ENCODE measurements at places on chromosomes 7 and 10. TPM values are rescaled to one million over a fixed set of nuclear protein-coding genes. Genes with fewer than 3 reads are reported as not detected.

DNA sequence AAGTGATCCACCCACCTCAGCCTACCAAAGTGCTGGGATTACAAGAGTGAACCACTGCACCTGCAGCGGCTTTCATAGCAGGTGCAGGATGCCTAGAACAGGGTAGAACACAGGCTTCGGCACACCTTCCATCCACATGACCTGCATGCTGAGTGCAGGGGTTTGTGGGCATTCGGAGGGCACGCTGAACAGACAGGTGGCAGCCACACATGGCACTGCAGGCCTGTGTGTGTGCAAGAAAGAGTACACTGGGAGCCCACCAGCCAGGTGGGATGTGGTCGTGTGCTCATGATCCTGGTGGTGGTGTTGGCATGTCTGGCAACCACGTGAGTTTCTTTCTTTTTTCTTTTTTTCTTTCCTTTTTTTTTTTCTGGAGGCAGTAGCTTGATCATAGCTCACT is 38.4 kb downstream of the GRID2IP start:
- peaks cover 3% of the 10 kb centered on the region for H3K36me3 ChIP-seq
- H3K4me1 ChIP-seq, result peaks cover 7% of the 10 kb centered on the region
- no peak overlapping the region for H3K27ac ChIP-seq
- H3K27me3 ChIP-seq, result no peaks in the 10 kb centered on the region
- no peak overlapping the region for H3K4me3 ChIP-seq
- DNase-seq, result no peak

DNA sequence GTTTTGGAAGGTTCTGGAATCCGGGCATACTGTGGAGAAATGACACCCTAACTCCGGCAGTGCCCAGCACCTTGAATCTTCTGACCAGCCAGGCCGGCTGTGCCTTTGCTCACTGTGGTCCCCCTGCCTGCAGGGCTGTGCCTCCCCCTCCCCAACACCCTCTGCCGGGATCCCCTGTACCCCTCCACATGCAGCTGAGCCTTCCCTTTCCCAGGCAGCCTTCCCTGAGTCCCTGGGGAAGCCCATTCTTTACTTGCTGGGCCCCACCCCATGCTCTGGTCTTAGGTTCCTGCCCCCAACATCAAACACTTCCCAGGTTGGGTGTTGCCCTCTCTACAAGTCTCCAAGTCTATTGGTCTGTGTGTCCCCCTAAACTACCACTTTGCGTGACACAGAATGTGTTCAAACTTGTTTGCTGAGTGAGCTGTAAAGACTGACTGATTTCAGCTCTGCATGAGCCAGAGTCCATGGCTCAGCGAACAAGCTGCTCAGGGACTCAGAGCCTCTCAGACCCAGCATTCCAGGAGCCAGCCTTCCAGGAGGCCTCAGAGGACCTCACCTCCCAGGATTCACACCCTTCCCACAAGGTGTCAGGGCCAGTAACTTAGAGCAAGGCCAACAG is 31.6 kb downstream of the CALML5 start:
- no peak overlapping the region for H3K4me3 ChIP-seq
- no peak for DNase-seq
- H3K4me1 ChIP-seq, result no peaks in the 10 kb centered on the region
- no peaks in the 10 kb centered on the region for H3K36me3 ChIP-seq
- H3K27me3 ChIP-seq, result no peaks in the 10 kb centered on the region

- H3K27me3 ChIP-seq, result no peaks in the 10 kb centered on the region
- no peak overlapping the region for H3K27ac ChIP-seq
- H3K4me1 ChIP-seq, result no peaks in the 10 kb centered on the region
- no peak for DNase-seq
Measured at GRCh38 chr10:33680036-33680435, 345.6 kb upstream of the NRP1 start.

GRCh38 chr10:14954001-14954770 is at the start of gene DCLRE1C:
DCLRE1C (minus strand) TSS chr10:14954096; CDS start chr10:14954010, 86 bp downstream.
- peak within 1 kb of the TSS; percentile 84 for H3K27ac ChIP-seq
- peaks cover 55% of the 10 kb centered on the region for H3K4me1 ChIP-seq
- peak within 1 kb of the TSS; percentile 83 for H3K4me3 ChIP-seq
- DNase-seq, result peak; percentile 79
- H3K27me3 ChIP-seq, result no peaks in the 10 kb centered on the region

DNA sequence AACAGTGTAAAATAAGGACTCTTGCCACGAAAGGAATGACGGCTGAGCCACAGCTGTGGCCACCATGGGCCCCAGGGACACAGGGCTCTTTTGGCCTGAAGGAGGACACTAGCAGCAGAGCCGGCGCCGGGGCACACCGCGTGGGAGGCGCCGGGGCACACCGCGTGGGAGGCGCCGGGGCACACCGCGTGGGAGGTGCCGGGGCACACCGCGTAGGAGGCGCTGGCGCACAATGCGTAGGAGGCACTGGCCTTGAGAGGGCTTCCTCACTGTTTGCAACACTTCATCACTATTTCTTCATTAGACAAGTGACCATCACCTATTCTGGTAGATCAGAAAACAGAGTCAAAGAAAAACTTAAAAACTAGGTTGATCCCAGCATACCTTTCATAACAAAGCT is 23.4 kb downstream of the ESYT2 start:
- H3K4me3 ChIP-seq, result no peak overlapping the region
- H3K36me3 ChIP-seq, result peaks cover 23% of the 10 kb centered on the region
- H3K27me3 ChIP-seq, result no peaks in the 10 kb centered on the region
- peak overlapping the region; percentile 26 for H3K27ac ChIP-seq
- H3K4me1 ChIP-seq, result peaks cover 47% of the 10 kb centered on the region

- DNase-seq, result no peak
- no peaks in the 10 kb centered on the region for H3K36me3 ChIP-seq
- no peak overlapping the region for H3K27ac ChIP-seq
- no peak overlapping the region for H3K4me3 ChIP-seq
Measured at GRCh38 chr10:653991-654646, 35.3 kb downstream of the DIP2C start.

- no peak overlapping the region for H3K4me3 ChIP-seq
- H3K27ac ChIP-seq, result no peak overlapping the region
- H3K4me1 ChIP-seq, result no peaks in the 10 kb centered on the region
- H3K27me3 ChIP-seq, result no peaks in the 10 kb centered on the region
- H3K36me3 ChIP-seq, result no peaks in the 10 kb centered on the region
- DNase-seq, result no peak
Measured at GRCh38 chr10:122147663-122148062, 123.4 kb upstream of the BTBD16 start.

GRCh38 chr10:124366343-124366742 is 52.4 kb downstream of the OAT start:
- H3K36me3 ChIP-seq, result no peaks in the 10 kb centered on the region
- H3K27me3 ChIP-seq, result no peaks in the 10 kb centered on the region
- H3K4me3 ChIP-seq, result no peak overlapping the region
- no peak for DNase-seq
- no peaks in the 10 kb centered on the region for H3K4me1 ChIP-seq

GRCh38 chr10:89138755-89139490 is 68.2 kb downstream of the CH25H start:
- no peaks in the 10 kb centered on the region for H3K36me3 ChIP-seq
- no peak overlapping the region for H3K27ac ChIP-seq
- H3K4me1 ChIP-seq, result no peaks in the 10 kb centered on the region
- no peak overlapping the region for H3K4me3 ChIP-seq
- DNase-seq, result no peak

DNA sequence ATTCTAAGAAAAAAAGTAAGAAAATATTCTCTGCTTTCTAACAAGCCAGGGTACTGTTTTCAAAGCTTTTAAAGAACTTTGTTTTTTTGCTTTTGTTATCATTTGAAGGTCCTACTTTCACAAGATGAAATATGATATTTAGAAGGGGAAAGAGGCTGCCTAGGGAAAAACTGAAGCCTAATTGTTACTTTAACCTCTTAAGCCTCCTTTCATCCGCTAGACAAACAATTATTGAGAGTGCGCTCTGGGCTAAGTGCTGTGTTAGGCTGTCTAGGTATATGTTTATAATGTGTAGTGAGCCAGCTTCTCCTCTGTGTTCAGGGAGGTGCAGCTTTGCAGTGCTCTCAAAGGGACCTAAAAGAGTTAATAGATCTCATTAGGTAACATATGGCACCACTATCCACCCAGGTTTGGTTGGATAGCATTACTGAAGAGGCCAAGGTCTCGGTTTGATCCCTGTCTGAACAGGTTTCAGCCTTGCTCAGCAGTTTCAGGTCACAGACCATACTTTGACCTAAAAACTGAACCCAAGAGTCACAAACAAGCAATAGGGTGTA is 17.9 kb downstream of the PDK4 start:
- no peak overlapping the region for H3K27ac ChIP-seq
- no peak overlapping the region for H3K4me3 ChIP-seq
- H3K27me3 ChIP-seq, result no peaks in the 10 kb centered on the region

The STYXL1 gene
- total RNA-seq, result 17.1 TPM

The ARHGEF35 gene
- total RNA-seq, result 2.5 TPM

The PLOD3 gene
- 58.8 TPM for total RNA-seq

The ANKRD2 gene
- total RNA-seq, result 0.35 TPM

The SHTN1 gene
- 0.44 TPM for total RNA-seq
